Smooth muscle cell of the umbilical artery (primary cell): ENCODE measurements at places on chromosomes 2 and 18. TPM values are rescaled to one million over a fixed set of nuclear protein-coding genes. Genes with fewer than 3 reads are reported as not detected.

The TBR1 gene
- under 0.01 TPM in 1 of 2 replicates, not detected in the other for total RNA-seq

The GALNT3 gene
- total RNA-seq: 1.2 and 5.4 TPM in 2 replicates

The DPY30 gene
- total RNA-seq: 65.3 and 66.3 TPM in 2 replicates

The FSIP2 gene
- total RNA-seq: 0.05 TPM in 1 of 2 replicates, not detected in the other

The ATP8B1 gene
- 9.5 and 74.6 TPM in 2 replicates for total RNA-seq

The RRM2 gene
- 7.1 and 22.2 TPM in 2 replicates for total RNA-seq

The TMEM247 gene
- not detected in 2 replicates for total RNA-seq

The AFF3 gene
- total RNA-seq: 0.89 and 3.8 TPM in 2 replicates
